Glutamatergic neuron (in vitro differentiated cells): ENCODE measurements at places on chromosomes 4 and X. TPM values are rescaled to one million over a fixed set of nuclear protein-coding genes. Genes with fewer than 3 reads are reported as not detected.
A peak's percentile ranks its signal among the peaks of the same experiment; 100 is the strongest.

ATRX gene
- total RNA-seq = 152 TPM

EDA gene
- total RNA-seq = 1.7 TPM

IL1RAPL2 gene
- total RNA-seq = 0.76 TPM

ATP11C gene
- total RNA-seq = 47.2 TPM

SUPT20HL2 gene
- total RNA-seq = 0.22 TPM

- DNase-seq = no peak
- H3K27me3 ChIP-seq = no peaks in the 10 kb centered on the region
- H3K4me3 ChIP-seq = no peak overlapping the region
- H3K27ac ChIP-seq = no peak overlapping the region
- H3K36me3 ChIP-seq = no peaks in the 10 kb centered on the region
These were observed 419.1 kb upstream of the BOD1L1 start for GRCh38 chr4:14046642-14047041.

- no peaks in the 10 kb centered on the region for H3K36me3 ChIP-seq
- H3K4me1 ChIP-seq = peaks cover 18% of the 10 kb centered on the region
- peak; percentile 31 for DNase-seq
- H3K27ac ChIP-seq = no peak overlapping the region
- peaks cover 4% of the 10 kb centered on the region for H3K27me3 ChIP-seq
These were observed 84.7 kb upstream of the RAPGEF2 start for GRCh38 chr4:159018062-159018629.

- H3K27ac ChIP-seq = no peak overlapping the region
- no peak for DNase-seq
- no peaks in the 10 kb centered on the region for H3K36me3 ChIP-seq
- no peaks in the 10 kb centered on the region for H3K27me3 ChIP-seq
- no peak overlapping the region for H3K4me3 ChIP-seq
These were observed 217.5 kb downstream of the ADAMTS3 start for GRCh38 chr4:72351521-72351920.

DNA sequence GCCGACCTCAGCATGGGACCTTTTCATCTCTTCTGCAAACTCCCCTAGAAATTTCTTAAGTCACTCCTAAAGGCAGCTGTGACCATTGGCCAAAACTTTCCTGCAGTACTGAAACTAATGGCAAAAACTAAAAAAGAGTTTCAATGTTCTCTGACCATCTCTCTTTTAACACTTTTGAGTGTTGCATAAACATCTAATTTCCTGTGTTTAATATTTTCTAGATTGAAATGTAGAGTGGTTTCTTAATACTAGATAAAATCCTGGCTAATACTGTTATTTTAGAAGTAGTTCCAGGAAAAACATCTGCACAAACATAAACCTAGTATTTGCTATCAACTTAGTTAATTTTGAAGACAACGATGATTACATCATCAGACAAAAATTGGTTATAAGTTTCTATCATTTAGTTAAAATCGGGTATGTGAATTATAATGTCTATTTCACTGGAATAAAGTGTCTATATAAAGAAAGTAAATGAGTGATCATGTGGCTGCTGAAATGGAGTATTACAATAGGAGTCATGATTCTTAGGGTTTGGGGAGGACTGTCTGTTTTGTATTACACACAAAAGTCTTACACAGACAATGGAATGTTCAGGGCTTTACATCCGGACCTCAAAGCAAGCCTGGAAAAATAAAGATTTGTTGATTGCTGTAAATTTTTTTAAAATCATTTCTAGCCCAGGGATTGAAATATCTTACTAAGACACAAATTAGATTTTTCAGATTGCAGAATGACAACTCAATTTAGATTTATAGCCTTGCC, 1323.4 kb downstream of the C4orf33 start:
- DNase-seq = no peak
- H3K4me3 ChIP-seq = no peak overlapping the region
- H3K27me3 ChIP-seq = no peaks in the 10 kb centered on the region
- H3K27ac ChIP-seq = no peak overlapping the region
- H3K36me3 ChIP-seq = no peaks in the 10 kb centered on the region

DNA sequence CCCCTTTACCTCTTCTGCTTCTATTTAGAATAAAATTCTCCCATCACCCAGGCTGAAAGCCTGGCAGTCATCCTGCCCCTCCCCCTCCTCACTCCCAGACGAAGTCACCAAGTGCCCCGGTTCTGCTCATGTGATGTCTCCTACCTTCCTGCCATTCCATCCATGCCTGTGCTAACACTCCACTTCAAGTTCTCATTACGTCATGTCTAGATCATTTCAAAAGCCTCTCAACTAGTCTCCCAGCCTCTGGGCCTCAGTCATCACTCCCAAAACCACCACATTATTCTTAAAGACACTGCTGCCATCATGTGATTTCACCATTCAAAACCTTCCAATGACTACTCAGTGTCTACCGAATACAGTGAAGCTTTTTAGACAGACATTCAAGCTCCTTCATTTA, 17.2 kb upstream of the HOPX start:
- H3K4me1 ChIP-seq = peaks cover 30% of the 10 kb centered on the region
- peaks cover 6% of the 10 kb centered on the region for H3K36me3 ChIP-seq
- no peak overlapping the region for H3K4me3 ChIP-seq
- no peak overlapping the region for H3K27ac ChIP-seq
- no peak for DNase-seq

DNA sequence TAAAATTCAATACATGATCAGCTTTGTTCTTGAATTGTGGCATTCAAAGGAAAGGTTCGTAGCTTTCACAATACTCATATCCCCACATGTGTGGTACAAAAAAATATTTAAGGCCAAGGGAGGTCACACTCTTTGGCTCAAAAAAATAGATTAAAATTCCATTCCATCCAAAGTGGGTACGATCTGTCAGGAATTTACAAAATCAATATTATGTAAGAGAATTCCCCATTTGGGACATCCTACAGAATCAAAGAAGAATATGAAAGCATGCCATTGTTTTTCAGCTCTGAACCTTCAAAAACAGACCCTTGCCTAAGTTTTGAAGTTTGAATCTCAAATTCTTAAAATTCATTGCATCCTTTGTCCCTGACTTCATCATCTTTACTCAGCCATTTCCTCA, 85.8 kb downstream of the MID1 start:
- no peak overlapping the region for H3K4me3 ChIP-seq
- H3K27ac ChIP-seq = no peak overlapping the region
- H3K27me3 ChIP-seq = no peaks in the 10 kb centered on the region
- no peaks in the 10 kb centered on the region for H3K4me1 ChIP-seq

GRCh38 chr4:167713756-167714155, 378.6 kb upstream of the ANXA10 start:
- no peak overlapping the region for H3K4me3 ChIP-seq
- H3K27ac ChIP-seq = no peak overlapping the region
- no peaks in the 10 kb centered on the region for H3K27me3 ChIP-seq
- no peaks in the 10 kb centered on the region for H3K36me3 ChIP-seq
- DNase-seq = no peak
- H3K4me1 ChIP-seq = no peaks in the 10 kb centered on the region

DNA sequence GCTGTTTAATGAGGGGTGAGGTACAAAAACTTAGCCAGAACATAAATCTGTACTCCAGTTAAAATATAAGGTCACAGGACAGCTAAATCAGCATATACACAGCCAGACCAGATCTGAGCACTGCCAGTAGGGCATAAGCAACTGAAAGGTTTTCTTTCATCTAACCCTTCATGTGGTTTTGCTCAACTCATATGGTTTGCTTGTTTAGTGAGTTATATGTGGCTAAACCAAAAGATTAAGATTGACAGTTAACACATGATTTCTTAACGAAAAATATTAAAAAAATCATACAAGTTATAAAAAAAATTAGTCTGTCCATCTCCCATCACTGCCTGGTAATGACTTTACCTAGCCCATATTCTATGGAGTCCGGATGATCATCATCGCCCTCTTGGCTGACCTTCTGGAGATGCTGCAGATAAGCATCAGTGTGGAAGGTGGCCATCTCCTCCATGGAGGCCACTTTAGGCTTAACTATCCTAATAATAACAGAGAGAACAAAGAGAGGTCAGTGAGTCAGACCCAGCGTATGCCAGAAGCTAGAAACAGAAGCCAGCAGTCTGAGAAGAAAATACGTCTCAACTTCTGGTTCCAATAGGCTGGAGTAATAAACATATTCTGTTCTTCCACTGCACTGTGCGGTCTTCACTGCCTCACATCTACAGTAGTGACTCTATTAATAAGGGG, 4.1 kb downstream of the HDAC8 start:
- no peaks in the 10 kb centered on the region for H3K4me1 ChIP-seq
- no peak overlapping the region for H3K27ac ChIP-seq
- no peaks in the 10 kb centered on the region for H3K36me3 ChIP-seq
- no peaks in the 10 kb centered on the region for H3K27me3 ChIP-seq
- no peak overlapping the region for H3K4me3 ChIP-seq
- no peak for DNase-seq

- no peak overlapping the region for H3K4me3 ChIP-seq
- DNase-seq = no peak
- no peak overlapping the region for H3K27ac ChIP-seq
- peaks cover 2% of the 10 kb centered on the region for H3K4me1 ChIP-seq
These were observed 20.3 kb downstream of the UBA6 start for GRCh38 chr4:67680581-67681222.

DNA sequence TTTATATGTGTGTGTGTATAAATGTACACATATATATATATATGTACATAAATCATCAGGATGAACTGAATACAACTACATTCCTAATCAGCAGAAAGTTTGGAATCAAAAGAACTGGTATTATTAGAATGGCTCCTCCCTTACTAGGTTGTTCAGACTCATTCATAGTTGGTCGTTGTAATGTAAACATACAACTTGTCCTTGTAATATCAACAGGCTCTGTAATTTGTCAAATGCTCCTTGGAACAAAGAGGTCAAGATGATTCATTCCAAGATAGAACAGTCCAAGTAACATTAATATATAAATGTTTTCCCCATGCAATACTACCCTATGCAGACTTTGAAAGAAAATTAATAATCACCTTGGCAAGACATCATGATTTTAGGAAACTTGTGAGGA, 351.4 kb upstream of the SMIM31 start:
- no peak for DNase-seq
- no peaks in the 10 kb centered on the region for H3K27me3 ChIP-seq
- H3K4me1 ChIP-seq = no peaks in the 10 kb centered on the region
- no peaks in the 10 kb centered on the region for H3K36me3 ChIP-seq
- no peak overlapping the region for H3K4me3 ChIP-seq

GRCh38 chr4:151862766-151863165, 102.0 kb upstream of the GATB start:
- H3K4me3 ChIP-seq = no peak overlapping the region
- H3K4me1 ChIP-seq = no peaks in the 10 kb centered on the region
- no peak overlapping the region for H3K27ac ChIP-seq
- DNase-seq = no peak

DNA sequence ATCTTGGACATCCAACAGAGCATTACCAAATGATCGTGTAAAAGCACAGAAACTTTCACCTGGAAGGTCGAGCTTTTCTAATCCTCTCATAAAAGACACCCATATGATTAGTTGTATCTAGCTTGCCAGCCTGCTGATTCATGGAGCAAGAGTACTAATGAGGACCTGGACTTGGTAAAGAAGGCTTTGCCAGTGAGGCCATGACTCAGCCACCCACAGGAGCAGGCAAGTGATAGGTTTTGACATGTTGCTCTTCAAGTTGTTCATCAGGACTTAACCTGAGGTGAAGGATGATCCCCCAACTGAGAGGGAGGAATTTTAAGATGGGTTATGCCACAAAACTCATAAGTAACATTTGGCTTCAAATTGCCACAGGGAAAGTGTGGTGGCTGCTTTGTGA, 24.7 kb upstream of the EPGN start:
- no peak overlapping the region for H3K4me3 ChIP-seq
- H3K36me3 ChIP-seq = no peaks in the 10 kb centered on the region
- no peaks in the 10 kb centered on the region for H3K4me1 ChIP-seq
- H3K27me3 ChIP-seq = no peaks in the 10 kb centered on the region

DNA sequence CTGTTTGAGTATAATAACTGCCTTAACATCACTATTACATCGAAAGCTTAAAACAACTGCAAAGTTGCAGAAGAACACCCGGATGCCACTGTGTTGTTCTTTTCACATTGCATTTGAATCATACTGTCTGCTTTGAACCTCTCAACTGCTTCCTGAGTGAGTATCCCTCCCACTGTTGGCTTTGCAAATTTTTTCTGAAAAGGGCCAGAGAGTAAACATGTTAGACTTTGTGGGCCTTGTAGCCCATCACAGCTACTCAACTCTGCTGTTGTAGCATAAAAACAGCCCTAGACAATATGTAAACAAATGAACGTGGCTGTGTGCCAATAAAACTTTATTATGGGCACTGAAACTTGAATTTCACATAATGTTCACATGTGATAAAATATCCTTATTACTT, 76.1 kb downstream of the NSG1 start:
- DNase-seq = no peak
- H3K36me3 ChIP-seq = peaks cover 18% of the 10 kb centered on the region
- H3K4me1 ChIP-seq = no peaks in the 10 kb centered on the region
- peaks cover 3% of the 10 kb centered on the region for H3K27me3 ChIP-seq
- no peak overlapping the region for H3K4me3 ChIP-seq

- H3K4me1 ChIP-seq = no peaks in the 10 kb centered on the region
- H3K27ac ChIP-seq = no peak overlapping the region
- H3K4me3 ChIP-seq = no peak overlapping the region
- no peak for DNase-seq
- H3K27me3 ChIP-seq = no peaks in the 10 kb centered on the region
These were observed 298.8 kb downstream of the TEX13A start for GRCh38 chrX:104921584-104922205.

- peaks cover 9% of the 10 kb centered on the region for H3K4me1 ChIP-seq
- peaks cover 6% of the 10 kb centered on the region for H3K27me3 ChIP-seq
- H3K27ac ChIP-seq = no peak overlapping the region
- no peak overlapping the region for H3K4me3 ChIP-seq
- H3K36me3 ChIP-seq = peaks cover 1% of the 10 kb centered on the region
- DNase-seq = no peak
These were observed 5.5 kb upstream of the FAM47E start for GRCh38 chr4:76246025-76246424.

DNA sequence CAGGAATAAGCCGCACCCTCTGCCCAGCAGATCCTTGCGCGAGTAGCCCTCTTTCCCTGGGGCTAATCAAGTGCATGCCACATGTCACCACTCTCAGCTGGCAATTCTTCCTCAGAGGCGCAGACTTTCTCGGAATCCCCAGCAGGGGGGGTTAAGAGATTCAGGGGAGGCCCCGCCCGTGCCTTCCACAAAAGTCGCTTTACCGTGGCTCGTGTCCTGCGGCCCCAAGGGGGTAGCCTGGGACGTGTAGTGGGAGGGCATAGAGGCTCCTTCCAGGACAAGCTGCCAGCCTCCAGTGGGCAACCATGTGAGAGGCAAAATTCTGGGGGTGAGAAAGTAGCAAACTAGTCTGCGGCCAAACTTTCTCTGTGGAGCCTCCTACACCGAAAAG, 652 bp downstream of the SRPX start:
- peak; percentile 50 for DNase-seq
- no peaks in the 10 kb centered on the region for H3K27me3 ChIP-seq
- H3K27ac ChIP-seq = peak overlapping the region; percentile 52
- H3K36me3 ChIP-seq = no peaks in the 10 kb centered on the region

- no peak for DNase-seq
- peaks cover 8% of the 10 kb centered on the region for H3K27me3 ChIP-seq
- H3K36me3 ChIP-seq = peaks cover 6% of the 10 kb centered on the region
- H3K4me1 ChIP-seq = peaks cover 2% of the 10 kb centered on the region
- H3K4me3 ChIP-seq = no peak overlapping the region
- H3K27ac ChIP-seq = no peak overlapping the region
These were observed 23.2 kb upstream of the MRFAP1 start for GRCh38 chr4:6617246-6617645.

GRCh38 chr4:105225500-105225899, 78.8 kb downstream of the TET2 start:
- peaks cover 3% of the 10 kb centered on the region for H3K27me3 ChIP-seq
- peaks cover 18% of the 10 kb centered on the region for H3K4me1 ChIP-seq
- H3K36me3 ChIP-seq = no peaks in the 10 kb centered on the region
